NCI-H1694 treated with DMSO at 0.1 percent for 48 hours (cell line): ENCODE measurements at places on chromosomes 11 and 22.

- DNase-seq, result no peak
Observed at GRCh38 chr22:37808294-37808657, 542 bp downstream of the GCAT start.

- DNase-seq, result no peak
Observed at GRCh38 chr11:21465203-21465602, 727.7 kb upstream of the ANO5 start.

GRCh38 chr22:31830721-31831070, 76.9 kb downstream of the DEPDC5 start:
- no peak for DNase-seq

DNA sequence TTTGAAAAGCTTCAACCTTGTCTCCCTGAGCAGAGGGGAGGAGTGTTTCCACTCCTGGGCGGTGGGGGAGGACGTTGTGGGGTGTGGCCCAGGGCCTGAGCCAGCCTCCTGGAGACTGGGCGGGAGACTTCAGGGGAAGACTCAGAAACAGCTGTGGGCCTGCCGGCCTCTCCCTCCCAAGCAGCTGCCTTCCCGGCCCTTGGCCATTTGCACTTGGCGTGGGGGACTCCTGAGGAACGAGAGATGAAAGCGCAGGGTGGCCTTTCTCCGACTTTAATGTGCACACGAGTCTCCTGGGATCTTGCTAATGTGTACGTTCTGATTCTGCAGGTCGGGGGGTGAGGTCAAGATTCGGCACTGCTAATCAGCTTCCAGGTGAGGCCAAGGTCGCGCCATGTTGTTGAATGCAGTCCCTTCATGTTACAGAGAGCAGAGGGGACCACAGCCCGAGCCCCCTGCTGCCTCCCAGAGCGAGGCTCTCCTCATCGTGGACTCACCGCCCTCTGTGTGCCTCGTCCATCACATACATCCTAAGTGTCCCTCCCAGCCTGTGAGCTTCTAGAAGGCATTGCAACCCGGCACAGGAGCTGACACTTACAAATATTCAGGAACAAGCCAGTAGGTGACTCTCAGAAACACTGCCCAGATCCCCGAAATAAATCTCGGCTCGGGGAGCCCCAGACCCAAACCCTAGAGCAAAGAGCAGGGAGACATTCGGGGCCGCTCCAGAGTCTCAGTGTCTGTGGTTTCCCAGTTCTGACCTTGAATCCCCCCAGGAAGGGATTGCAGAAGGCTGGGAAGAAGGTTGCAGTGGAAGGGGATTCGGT, 7.7 kb downstream of the LIF start:
- no peak for DNase-seq

- DNase-seq, result no peak
Observed at GRCh38 chr11:15970506-15971214, 385.7 kb downstream of the SOX6 start.

DNA sequence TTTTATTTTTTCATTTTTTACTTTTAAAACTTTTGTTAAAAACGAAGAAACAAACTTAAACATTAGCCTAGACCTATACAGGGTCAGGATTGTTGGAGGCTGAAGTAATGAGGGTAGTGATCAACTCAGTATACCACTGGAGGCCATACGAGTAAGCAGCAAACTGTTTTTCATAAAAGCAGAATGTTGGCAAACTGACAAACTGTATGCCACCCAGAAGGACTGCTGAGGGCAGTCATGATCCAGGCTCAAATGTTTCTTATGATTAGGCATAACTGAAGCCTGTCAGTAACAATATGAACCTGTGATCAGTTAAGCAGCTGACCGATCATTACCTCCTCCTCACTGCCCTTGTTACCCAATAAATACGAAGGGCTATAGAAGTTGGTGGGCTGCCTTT, 10.2 kb upstream of the SC5D start:
- DNase-seq, result no peak

GRCh38 chr11:63595296-63595695, 18.9 kb downstream of the PLAAT3 start:
- DNase-seq, result no peak
